ENCODE measurements at places on chromosomes 3 and 15.

DNA sequence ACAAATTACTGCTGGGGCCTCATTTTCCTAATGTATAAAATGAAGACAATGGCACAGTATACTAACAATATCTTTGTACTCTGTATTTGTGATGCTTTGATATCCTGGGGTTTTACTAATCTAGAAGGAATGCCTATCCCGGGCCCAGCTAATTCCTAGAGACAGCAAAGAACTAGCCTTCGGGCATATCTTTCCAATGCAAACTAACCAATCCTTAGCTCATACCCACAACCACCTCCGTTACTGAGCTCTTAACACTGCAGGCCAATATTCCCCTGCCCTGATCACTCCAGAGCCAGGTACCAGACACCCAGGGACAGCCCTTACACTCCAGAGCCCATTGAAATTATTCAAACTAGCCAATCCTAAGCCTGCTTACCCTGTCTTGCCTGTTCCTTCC, 309.0 kb downstream of the ULK4 start:
- no peak for DNase-seq

- no peak for DNase-seq
These were observed 102.1 kb downstream of the FBLN2 start for GRCh38 chr3:13651057-13651400.

GRCh38 chr15:39710681-39711080, 72.0 kb downstream of the FSIP1 start:
- DNase-seq = no peak

DNA sequence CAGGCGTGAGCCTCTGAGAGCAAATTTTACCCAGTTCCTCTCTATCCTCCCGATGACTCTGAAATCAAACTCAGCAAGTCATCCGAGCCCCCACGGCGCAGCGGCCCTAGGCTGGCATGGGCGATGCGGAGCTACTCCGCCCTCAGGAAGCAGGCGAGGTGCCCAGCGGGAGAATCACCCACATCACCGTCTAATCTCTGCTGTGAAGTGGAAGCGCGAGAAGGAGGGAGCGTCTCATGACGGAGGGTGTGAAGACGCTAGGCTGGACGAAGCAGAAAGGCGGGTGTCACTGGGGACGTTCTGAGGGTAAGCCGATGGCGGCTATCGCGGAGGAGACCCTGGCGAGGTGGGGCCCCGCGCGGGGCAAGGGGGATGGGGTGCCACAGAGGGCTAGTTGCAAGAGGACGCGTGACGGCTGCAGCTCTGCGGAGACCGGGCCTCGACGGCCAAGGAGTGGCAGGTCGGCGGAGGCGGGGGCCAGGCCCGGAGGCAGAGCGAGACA, 9.1 kb upstream of the GNAI2 start:
- no peak for DNase-seq

GRCh38 chr15:65451989-65452388, 29.2 kb upstream of the IGDCC4 start:
- no peak for DNase-seq

DNA sequence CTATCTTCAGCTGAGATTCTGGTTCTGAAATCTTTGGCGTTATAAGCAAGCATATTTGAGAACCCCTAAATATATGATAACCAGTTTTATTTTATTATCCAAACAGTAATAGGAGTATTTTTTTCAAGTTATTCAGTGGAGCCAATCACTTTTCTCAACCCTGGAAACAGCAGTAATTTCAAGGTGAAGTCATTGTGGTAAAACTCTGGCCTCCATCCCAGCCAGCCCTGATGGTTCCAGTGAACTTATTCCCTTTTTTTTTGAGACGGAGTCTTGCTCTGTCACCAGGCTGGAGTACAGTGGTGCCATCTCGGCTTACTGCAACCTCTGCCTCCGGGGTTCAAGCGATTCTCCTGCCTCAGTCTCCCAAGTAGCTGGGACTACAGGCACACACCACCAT, 545.4 kb upstream of the IL12A start:
- no peak for DNase-seq

DNA sequence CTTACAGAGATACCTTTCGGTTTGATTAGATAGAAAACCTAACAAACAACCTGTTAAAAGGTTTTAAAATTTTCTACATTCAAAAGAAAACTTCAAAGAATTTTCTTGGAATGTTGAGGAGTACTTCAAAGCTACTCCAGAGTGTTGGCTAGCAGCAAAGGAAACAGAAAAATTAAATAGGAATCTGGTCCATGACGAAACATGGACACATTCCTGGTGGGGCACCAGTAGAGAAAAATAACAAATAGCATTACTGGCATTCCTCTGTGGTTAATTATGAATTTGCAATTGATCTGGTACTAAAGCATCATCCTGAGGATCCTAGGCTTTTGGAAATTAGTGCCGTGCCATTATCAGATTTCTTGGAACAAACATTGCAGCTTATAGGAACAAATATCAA, 59.5 kb upstream of the DPPA4 start:
- no peak for DNase-seq

DNA sequence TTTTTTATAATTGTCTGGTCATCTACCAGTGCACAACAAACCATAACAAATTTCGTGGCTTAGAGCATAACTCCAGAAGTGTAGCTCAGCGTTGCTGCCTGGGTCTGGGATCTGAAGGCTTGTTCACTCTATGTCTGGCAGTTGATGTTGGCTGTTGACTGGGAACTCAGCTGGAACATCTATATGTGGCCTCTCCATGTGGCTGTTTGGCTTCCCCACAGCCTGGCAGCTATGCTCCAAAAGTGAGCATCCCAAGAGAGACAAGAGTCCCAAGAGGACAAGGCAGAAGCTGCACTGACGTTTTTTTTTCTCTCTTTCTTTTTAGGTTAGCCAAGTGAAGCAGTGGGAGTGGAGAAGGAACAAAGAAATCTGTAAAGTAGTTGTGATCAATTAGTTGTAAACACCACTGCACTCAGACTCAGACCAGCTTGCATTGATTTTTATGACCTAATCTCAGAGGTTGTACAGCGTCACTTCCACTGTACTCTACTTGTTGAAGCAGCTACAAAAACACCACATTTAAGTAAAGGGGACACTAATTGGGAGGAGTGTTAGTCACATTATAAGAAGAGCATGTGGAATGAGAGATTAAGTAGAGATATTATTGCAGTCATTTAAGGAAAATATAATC, 2.5 kb upstream of the GPR176 start:
- no peak for DNase-seq

- DNase-seq = no peak
These were observed 76.8 kb upstream of the LRIG1 start for GRCh38 chr3:66577426-66578203.

DNA sequence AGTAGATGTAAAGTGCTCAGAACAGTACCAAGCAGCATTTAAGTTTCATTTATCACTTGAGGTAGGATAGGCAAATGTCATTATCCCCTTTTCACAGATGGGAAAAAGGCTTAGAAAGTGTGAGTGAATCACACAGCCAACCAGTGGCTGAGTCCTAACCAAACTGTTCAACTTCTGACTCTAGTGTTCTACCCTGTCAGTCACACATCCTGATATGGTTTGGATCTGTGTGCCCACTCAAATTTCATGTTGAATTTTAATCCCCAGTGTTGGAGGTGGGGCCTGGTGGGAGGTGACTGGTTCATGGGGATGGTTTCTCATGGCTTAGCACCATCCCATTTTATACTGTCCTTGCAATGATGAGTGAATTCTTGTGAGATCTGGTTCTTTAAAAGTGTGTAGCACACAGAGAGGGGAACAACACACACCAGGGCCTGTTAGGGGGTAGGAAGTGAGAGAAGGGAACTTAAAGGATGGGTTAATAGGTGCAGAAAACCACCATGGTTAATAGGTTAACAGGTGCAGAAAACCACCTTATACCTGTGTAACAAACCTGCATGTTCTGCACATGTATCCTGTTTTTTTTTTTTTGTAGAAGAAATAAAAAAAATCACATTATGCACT, 304.7 kb downstream of the SUCLG2 start:
- no peak for DNase-seq

- no peak for DNase-seq
These were observed 48.5 kb downstream of the THBS1 start for GRCh38 chr15:39629371-39629770.

DNA sequence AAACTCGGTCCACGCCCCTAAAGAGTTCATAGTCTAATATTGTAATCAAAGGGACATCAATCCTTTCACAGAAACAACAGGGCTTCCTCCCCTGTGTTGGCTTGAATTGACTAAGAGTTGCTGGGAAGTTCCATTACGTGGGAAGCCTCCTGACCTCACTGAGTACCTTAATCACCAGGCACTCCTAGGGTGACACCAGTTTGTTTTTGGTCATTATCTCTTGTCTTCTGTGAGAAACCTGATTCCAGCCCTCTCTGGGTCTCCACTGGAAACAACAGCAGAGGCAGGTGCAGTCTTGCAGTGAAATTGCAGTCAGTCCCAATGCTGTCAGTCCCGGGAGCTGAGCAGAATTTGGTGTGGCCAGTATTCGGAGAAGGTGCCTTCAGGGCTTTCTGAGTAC, 55.4 kb downstream of the BOC start:
- no peak for DNase-seq

DNA sequence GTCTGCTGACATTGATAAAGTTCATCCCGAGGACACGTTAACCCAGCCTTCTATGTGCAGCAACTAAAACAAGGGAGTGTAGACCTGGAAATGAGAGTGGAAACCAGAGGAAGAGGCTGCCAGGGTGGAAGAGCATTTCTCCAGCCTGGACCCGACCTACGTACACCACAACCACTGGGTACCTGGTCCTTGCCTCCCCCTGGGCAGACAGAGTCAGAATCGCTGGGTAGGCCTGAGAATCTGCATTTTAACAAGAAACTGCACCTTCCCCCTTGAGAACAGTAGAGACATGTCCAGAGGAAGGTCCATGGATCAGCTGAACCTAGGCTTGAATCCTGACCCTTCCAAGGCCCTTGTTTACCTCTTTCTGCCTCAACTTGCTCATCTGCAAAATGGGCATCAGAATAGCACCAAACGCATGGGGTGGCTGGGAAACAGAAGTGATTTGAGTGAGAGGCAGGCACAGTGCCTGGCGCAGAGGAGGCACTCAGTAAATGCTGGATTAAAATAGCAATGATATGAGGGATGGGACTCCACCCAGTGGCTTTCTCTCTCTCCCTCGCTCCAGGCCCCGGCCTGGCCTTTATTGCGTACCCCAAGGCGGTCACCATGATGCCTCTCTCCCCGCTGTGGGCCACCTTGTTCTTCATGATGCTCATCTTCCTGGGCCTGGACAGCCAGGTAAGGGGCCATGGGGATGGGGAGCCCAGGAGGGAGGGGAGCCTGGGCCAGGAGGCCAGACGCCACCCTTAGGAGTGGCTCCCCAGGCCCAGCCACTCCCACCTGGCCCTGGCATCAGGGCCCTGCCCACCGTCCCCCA, 66.9 kb upstream of the SLC6A1 start:
- DNase-seq = no peak

DNA sequence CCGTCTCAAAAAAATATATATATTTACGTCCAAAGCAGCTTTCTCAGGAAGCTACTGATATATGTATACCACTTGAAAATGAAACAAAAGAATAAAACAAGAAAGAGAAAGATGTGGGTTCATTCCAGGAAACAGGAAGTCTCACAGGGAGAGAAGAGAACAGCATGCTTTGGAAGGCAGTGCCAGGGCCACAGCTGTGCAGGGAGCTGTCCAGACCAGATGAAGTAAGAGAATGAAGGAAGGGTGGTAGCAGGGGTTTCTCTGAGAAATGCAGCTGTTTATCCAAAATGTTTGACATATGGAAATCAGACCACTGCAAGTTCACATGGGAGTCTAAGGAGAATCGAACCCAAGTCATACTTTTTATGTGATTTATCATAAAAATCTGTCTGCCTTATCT, 8.9 kb upstream of the GPR27 start:
- no peak for DNase-seq

DNA sequence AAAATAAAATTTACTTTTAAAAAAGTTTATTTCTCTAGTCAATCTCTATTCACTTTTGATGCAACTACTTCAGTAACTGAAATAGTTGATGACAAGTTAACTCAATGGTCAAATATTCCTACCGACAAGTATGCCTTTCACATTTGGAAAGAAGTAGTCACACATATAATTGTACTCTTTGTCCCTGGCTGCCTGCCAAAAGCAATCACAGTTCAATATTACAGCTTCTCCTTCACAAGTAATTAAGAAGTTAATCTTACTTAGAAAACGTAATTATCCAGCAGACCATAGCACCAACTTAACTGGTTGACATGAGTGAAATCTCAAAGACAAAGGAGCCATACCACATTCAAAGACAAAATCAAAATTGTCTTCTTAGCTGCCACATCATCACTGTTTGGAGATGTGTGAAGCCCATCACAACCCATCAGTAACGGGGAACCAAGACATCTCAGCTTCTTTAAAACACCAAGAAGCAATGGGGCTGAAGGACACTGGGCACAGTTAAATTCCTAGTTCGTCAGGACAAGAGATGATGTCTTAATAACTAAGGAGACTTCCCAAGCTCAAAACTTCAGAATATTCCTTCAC, 86.1 kb downstream of the PLCH1 start:
- DNase-seq = no peak

- no peak for DNase-seq
These were observed 406.2 kb downstream of the FOXP1 start for GRCh38 chr3:71177375-71177774.

DNA sequence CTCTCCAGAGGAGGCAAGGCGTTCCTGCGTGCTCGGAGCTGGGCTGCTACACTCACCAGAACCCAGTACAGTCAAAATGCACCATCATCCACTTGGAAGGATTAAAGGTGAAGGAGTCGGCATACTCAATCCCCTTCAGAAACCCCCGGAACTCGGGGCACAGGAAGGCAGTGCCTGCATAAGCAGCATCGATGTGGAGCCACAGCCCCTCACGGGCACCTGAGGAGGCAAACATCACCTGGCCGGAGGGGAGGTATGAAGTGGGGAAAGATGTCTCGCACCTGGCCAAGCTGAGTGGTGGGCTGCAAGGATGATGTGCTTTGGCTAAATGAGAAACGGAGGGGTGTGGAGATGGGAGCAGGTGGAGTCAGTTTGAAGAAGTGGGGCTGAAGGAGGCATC, 13.0 kb downstream of the HDC start:
- DNase-seq = no peak

GRCh38 chr3:160577556-160578195, 12.3 kb upstream of the KPNA4 start:
- no peak for DNase-seq

- DNase-seq = no peak
These were observed 178.0 kb upstream of the UMPS start for GRCh38 chr3:124552224-124552623.

- DNase-seq = no peak
These were observed 184.8 kb downstream of the SHQ1 start for GRCh38 chr3:72663429-72663828.

GRCh38 chr15:42582569-42583375, 7.4 kb downstream of the STARD9 start:
- no peak for DNase-seq

GRCh38 chr15:38367476-38367875, 86.5 kb upstream of the FAM98B start:
- no peak for DNase-seq

- no peak for DNase-seq
These were observed 270.7 kb downstream of the GBE1 start for GRCh38 chr3:81490541-81491288.

GRCh38 chr15:85748729-85749128, 46.0 kb downstream of the KLHL25 start:
- DNase-seq = no peak
